T-cell (primary cell): ENCODE measurements at places on chromosomes 3 and 15.

DNA sequence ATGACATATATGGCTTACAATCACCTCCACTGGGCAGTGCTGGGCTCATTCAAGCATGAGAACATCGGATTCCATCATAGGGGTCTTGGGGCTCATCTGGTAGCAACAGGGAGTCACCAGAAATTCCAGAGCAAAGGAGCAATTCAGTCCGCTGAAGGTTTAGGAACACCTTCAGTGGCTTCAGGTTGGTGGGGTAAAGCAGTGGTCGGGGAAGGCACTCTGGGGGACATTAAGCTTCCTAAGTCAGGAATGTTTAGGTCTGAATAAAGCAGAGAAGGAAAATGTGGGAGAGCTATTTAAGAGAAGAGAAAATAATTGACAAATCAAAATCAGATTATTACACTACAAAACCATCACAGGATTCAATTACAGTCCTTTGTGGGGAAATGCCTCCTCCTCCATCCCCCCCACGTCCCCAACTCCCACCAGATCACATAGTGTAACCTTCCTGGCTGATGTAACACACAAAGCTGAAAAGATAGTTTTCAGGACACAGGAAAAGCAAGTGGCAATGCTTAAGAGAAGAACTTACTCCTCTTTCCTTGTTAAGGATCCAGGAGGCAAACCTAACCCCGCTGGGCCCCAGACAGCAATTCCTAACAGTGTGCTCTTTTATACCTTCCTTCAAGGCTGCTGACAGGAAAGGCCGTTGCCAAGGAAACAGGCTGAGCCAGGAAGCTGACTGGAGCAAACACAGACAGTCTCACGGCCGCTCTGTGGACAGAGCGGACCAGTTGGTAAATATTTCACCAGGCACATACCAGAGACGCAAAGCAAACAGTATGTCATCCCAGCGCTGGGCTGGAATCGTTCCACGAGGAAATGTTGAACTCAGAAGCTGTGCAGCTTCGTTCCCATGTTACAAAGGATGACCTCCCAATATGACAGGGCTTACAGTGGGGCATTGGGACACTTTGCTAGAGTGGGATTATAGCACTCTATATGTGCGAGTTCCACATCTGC, 57.5 kb upstream of the LMCD1 start:
- H3K4me1 ChIP-seq = no peaks in the 10 kb centered on the region
- no peak overlapping the region for H3K4me3 ChIP-seq
- no peaks in the 10 kb centered on the region for H3K36me3 ChIP-seq
- no peaks in the 10 kb centered on the region for H3K27me3 ChIP-seq
- H3K27ac ChIP-seq = no peak overlapping the region
- DNase-seq = no peak

DNA sequence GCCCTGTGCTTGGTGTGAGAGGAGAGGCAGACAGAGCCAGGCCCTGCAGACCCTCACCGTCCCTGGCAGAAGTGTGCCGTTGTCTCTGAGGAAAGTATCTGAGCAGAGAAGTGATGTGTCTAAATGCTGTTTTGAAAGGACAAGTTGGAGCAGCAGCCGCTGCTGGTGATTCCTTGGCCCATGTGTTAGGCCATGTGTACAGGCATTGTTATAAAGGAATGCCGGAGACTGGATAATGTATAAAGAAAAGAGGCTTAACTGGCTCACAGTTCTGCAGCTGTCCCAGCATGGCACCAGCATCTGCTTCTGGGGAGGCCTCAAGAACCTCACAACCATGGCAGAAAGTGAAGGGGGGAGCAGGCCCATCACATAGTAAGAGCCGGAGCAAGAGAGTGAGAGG, 334.6 kb upstream of the ATP10A start:
- H3K36me3 ChIP-seq = no peaks in the 10 kb centered on the region
- DNase-seq = no peak
- no peak overlapping the region for H3K27ac ChIP-seq
- no peaks in the 10 kb centered on the region for H3K4me1 ChIP-seq
- no peaks in the 10 kb centered on the region for H3K27me3 ChIP-seq
- no peak overlapping the region for H3K4me3 ChIP-seq

GRCh38 chr3:130517602-130518001, 625 bp downstream of the COL6A6 start:
- no peak overlapping the region for H3K4me3 ChIP-seq
- no peak overlapping the region for H3K27ac ChIP-seq
- no peaks in the 10 kb centered on the region for H3K4me1 ChIP-seq
- no peak for DNase-seq
- peaks cover 13% of the 10 kb centered on the region for H3K27me3 ChIP-seq
- no peaks in the 10 kb centered on the region for H3K36me3 ChIP-seq

DNA sequence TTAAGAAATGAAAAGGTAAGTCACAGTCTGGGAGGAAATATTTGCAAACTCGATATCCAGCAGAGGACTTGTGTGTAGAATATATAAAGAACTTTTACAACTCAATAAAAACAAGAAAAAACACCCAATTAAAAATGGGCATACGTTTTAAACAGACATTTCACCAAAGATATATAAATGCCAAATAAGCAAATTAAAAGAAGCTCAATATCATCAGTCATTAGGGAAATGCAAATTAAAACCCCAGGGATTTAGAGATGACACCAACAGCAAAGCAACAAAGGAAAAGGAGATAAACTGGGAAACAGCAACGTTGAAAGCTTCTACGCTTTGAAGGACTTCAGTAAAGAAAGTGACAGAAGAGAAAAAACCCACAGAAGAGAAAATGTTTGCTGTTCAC, 132.3 kb downstream of the NUP210 start:
- DNase-seq = no peak
- H3K4me1 ChIP-seq = peaks cover 6% of the 10 kb centered on the region
- no peak overlapping the region for H3K4me3 ChIP-seq
- H3K27ac ChIP-seq = no peak overlapping the region

DNA sequence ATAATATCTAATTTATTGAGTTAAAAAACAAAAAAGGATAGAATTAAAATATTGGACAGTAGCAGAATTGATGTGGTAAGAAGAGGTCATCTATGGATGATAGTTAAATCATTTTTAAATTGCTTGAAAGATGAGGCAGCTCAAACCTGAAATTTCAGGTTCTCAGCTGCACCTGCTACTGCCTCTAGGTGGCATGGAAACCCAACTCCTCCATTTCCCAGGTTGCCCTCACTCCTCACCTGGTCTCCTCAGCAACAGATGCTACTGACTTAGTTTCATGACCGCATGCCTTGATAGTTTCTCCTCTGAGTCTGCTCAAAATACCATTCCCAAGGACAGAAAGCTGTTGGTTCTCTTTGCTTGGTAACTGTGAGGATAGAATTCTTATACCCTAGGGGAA, 148.1 kb downstream of the ABHD5 start:
- H3K4me1 ChIP-seq = no peaks in the 10 kb centered on the region
- H3K4me3 ChIP-seq = no peak overlapping the region
- no peak for DNase-seq

DNA sequence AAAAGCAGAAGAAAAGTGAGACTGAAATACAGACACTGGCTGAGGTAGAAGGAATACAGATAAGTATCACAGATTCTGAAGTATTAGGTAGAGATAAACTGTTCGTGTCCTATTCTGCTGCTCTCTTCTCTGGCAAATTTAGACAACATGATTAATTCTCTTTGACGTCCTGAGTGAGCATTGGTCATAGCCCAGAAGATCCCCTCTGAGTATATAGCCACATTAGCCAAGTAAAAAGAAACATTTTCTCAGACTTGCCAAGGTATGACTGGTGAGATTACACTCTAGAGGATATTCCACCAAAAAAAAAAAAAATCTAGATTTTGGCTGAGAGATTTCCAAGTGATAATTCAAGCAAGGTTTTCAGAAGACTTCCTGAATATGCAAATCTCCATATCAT, 111.4 kb upstream of the ALCAM start:
- H3K36me3 ChIP-seq = no peaks in the 10 kb centered on the region
- H3K4me1 ChIP-seq = no peaks in the 10 kb centered on the region
- H3K27me3 ChIP-seq = no peaks in the 10 kb centered on the region
